ENCODE measurements at places on chromosomes 3 and 15.
A peak's percentile ranks its signal among the peaks of the same experiment; 100 is the strongest.

DNA sequence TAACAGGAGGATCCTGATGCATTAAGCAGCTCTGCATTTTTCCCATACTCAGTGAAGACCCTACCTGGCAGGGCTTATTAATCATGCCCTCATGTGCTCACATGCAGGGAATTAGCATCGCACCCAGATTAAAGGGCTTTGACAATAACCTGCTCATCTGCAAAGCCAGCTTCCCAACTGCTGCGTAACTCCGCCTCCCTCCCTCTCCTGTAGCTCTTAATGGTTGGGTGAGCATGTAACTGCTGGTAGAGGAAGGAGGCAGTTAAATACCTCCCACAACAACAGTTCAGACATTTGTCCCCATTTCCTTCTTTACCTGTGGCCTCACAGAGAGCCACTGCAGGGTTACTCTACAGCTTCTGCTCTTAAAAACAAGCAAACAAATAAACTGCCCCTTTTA is 203.6 kb upstream of the WNT5A start:
- no peak for DNase-seq

- DNase-seq, result no peak
Measured at GRCh38 chr15:29242456-29243242, 27.0 kb downstream of the NSMCE3 start.

DNA sequence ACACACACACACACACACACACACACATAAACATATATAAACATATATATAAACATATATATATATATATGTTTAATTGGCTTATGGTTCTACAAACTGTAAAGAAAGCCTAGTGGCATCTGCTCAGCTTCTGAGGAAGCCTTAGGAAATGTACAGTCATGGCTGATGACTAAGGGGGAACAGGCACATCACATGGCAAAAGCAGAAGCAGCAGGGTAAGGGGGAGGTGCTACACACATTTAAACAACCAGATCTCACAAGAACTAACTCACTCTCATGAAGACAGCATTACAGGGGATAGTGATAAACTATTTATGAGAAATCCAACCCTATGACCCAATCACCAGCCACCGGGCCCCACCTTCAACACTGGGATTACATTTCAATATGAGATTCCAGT is 922.9 kb downstream of the SI start:
- no peak for DNase-seq

DNA sequence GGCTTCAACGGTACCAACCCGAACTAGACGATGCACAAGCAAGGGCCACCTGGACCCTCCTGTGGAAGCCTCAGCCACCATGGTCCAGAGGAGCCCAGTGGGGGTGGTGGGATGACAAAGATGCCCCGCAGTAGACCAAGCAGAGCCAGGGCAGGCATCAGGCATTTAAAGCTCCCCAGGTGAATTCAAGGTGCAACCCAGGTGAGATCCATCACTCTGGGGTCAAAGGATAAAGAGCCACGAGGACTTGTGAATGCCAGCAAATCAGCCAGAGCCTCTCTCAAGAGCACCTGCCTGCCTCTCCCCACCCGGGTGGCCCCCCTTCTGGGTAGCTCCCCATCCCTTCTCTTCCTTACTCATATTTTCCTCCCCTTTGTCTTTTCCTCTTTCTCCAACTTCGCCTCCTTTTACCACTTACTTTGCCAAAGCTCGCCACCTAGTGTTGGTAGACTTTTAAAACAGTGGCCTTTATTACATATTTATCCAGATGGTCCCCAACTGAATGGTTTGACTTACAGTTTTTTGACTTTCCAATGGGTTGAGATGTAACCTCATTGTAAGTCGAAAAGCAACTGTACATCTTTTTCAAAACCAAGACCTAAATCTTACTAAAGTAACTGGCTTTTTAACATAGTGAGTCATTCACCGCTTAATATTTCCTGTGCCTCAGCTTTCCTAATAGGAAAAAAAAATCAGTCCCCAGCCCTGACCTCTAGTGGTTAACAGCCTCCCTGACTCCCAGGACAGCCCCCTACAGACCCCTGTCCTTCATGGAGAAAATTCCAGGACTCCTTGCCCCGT is 18.8 kb downstream of the PLA2G4F start:
- DNase-seq, result no peak

DNA sequence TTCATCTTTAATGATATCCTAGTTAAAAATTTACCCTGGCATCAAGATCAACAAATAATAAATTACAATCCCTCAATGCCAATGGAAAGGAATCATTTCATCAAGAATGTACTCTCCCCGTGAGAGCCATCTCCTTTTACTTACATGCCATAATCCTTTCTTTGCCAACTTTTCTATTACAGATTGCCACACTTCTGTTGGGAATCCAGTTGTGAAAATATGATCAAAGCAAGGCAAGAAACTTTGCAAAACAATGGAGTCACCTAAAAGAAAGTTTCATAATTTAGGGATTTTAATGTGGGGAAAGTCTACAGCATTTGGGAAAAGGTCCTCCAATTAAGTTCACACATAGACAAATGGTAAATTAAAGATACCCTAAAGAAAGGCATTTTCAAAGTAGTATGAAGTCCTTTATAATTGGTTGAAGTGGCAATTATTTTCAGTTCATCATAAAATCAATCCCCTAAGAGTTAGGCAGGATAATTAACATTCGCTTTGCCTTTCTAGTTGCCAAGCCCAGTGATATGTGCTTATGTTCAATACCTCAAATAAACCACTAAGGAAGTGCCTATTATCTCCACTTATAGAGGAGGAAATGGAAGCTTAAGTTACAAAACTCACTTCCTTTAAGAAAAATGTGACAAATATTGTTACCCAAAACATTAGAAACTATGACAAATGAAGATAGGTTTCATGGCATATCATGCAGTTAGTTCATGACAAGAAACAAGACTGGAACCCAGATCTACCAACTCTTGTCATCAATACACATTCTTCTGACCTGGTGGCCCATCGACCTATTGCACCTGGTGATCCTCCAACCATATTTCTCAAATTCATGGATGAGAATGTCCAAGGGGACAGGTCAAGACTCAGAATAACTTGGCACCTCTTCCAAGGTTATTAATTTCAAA is 49.1 kb downstream of the TRANK1 start:
- no peak for DNase-seq

GRCh38 chr3:68163062-68163461 is 508.6 kb upstream of the SUCLG2 start:
- no peak for DNase-seq

DNA sequence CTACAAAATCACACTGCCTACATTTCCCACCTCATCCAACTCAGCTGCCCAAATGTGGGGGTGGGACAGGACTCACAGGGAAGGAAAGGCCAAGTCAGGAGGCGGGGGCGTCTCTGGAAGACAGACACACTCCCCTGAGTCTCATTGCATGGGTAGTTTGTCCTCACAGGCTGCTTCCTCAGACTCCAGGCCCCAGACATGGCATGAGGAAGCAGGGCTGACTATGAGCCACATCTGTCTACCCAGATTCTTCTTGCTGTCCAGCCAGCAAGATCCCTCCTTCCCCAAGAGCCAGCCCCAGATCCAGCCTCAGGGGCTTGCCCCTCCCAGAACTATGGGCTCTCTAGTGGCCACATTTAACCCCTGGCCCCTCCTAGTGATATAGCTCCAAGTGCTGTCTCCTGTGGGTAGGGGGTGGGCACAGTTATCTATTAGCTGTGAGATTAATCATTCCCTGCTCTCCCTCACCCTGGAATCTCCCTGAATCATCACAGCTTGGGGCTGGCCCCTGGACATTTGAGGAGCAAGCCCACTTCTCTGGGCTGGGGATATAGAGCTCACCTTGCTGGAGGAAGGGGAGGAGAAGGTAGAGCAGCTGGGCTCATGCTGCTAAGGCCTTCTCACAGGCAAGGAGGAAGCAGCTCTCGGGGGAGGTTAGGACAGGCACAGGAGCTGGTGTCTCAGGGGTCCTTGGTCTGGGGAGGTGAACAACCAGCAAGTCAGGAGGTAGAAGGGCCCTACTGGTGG is 2.1 kb upstream of the CCDC33 start:
- DNase-seq, result no peak

GRCh38 chr3:89179355-89180001 is 72.1 kb downstream of the EPHA3 start:
- DNase-seq, result no peak

DNA sequence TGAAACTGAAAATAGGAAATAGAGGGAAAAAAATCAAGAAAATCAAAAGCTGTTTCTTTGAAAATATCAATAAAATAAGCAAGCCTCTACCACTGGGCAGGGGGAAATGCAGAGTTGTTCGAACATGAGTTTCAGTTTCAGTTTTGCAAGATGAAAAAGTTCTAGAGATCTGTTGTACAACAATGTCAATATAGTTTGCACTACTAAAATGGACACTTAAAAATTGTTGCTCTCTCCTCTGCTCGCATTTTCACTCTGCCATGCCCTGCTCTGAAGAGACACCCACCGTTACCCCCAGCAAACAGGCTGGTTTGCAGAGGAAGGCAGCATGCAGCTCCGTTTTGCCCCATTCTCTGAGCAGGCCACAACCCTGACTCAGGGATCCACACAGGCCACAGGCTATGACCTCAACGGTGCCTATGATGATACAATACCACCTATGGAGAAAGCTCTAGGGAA is 64.5 kb downstream of the ZNF148 start:
- DNase-seq, result peak; percentile 47

- no peak for DNase-seq
Measured at GRCh38 chr3:42192334-42193200, 73.4 kb downstream of the CCK start.

DNA sequence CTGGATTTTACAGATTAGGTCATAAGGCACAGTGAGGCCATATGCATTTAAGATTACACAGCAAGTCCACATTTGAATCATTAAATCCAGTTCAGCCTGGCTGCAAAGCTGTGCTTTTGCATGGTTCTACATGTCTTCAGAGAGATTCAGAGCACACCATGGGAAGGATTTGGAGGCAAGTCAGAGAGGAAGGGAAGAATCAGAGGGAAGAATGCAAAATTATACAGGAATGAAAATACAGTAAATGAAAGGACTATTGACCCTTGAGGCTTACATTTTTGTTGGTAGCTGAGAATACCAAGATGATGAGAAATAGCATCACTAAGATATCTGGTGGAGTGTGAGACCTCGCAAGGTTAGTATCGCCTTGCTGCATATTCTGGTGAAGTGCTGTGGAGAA is 13.9 kb downstream of the FILIP1L start:
- no peak for DNase-seq

DNA sequence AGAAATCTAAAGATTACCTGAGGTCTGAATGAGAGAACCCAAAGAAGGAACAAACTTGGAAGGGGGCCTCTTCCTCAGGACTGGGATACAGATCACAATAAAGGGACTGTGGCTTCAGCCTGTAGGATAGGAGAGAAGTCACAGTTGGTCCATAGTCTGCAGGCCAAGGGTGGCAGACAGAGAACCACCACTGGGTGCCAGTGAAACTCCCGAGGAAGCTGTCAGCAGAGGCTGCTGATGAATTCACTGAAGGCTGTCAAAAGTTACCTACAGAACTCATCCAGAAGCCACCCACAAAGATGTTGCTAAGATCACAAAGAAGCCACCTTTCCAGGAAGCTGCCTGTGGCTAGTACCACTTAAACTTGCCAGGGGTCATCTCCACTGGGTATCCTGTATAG is 78.5 kb downstream of the TMCO5A start:
- DNase-seq, result no peak

- DNase-seq, result no peak
Measured at GRCh38 chr3:149638228-149639092, 19.4 kb downstream of the WWTR1 start.

- no peak for DNase-seq
Measured at GRCh38 chr3:99084826-99085225, 183.3 kb upstream of the DCBLD2 start.

GRCh38 chr3:158420654-158421396 is 150.2 kb upstream of the MLF1 start:
- no peak for DNase-seq

- no peak for DNase-seq
Measured at GRCh38 chr3:171420667-171421066, 39.5 kb downstream of the TNIK start.

DNA sequence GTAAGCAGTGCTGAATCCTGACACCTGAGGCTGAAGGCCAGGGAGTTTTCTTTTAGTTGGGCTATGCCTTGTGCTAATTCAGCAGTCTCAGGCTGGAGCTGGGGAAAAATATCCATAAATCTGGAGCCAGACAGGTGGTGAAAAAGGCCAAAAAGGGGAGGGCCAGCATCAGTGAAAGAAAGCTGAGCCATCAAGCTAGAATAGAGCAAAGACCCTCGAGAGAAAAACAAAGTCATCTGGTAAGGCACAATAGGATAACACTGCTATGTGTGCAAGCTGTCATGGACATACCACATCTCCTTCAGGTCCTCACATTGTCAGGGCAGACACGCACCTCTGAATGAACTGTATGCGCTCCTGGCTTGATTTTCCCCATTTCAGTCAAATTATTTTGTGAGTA is 687.9 kb downstream of the SQOR start:
- DNase-seq, result no peak

GRCh38 chr3:155070316-155070715 is 9.8 kb upstream of the MME start:
- DNase-seq, result no peak

DNA sequence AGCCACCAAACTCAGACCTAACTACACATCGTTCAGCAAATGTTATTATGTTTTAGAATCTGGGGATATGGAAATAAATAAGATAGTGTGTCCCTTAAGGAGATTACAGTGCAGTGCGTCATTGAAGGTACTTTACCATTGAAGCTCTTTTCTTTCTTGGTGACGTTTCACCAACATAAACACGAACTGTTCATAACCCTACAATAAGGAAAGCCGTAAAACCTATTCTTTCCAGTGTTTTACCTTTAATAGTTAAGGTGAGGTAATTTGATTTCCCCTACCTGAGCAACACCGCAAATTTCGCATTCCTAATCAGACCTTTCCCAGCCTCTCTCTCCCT is 826 bp downstream of the CCDC66 start:
- DNase-seq, result no peak

DNA sequence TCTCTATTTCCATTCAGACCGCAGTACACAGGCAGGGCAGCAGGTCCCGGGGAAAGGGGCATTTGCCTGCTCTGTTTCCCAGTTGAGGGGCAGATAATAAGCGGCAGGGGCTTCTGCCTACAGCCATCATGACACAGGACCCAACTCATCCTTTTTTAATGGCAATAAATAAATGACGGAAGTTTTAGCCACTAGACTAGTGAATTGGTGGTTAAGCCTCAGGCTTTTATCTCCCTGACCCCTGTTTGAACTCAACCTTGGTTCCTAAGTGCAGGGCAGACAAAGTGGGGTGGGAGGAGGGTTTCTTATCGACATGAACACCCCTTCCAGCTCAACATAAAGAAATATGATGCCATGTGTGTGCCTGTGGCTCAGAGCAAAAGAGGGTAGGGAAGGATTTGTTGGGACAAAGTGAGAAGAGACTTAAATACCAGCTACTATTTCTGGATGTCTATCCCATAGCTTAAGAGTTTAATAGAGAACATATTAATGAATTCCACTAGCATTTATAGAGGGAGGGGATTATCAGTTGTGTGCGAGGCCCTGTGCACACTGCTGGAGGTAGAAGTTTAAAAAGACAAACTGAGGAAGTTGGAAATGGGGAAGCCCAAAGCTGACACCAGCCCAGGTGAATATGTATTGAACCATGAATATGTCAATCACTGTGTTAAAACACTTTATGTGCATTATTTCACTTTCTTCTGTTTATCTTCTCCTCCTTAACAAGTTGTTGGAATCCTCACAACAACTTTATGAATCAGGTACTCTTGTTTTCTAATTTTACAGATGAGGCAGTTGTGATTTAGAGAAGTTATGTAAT is 939.4 kb downstream of the MCTP2 start:
- DNase-seq, result no peak

Measured in activated CD8-positive, alpha-beta memory T cell treated with anti-CD3 and anti-CD28 coated beads, Interleukin-2, amount 50 U/mL, for 4 hours (primary cell).